Gastrocnemius medialis (tissue), 4 donors: ENCODE measurements at places on chromosomes 7 and 10. TPM values are rescaled to one million over a fixed set of nuclear protein-coding genes. Genes with fewer than 3 reads are reported as not detected.

DNA sequence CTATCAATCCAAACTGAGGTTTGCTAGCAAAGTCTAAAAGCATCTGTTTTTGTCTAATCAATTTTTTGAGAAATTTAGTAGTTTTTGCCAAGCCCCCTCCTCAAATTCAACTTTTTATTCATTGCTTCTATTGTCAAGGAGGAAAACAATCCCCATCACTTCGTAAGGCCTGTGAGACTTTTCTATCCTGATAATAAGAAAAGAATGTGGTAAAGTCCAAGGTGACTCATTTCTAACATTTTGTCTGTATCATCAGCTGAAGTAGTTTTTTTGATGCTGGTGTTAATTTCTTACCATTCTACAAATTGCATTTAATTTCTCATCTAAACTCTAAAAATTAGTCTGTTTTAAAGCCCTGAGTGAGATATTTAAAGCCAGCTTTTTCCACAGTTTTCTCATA is 11.7 kb downstream of the ANK3 start:
- no peaks in the 10 kb centered on the region for H3K4me1 ChIP-seq
- H3K36me3 ChIP-seq = no peaks in the 10 kb centered on the region

- no peak for DNase-seq
- H3K27ac ChIP-seq = no peak overlapping the region
- no peaks in the 10 kb centered on the region for H3K4me1 ChIP-seq
- no peaks in the 10 kb centered on the region for H3K36me3 ChIP-seq
- no peak overlapping the region for H3K4me3 ChIP-seq
Observed at GRCh38 chr7:119421657-119422056, 851.3 kb upstream of the KCND2 start.

DNA sequence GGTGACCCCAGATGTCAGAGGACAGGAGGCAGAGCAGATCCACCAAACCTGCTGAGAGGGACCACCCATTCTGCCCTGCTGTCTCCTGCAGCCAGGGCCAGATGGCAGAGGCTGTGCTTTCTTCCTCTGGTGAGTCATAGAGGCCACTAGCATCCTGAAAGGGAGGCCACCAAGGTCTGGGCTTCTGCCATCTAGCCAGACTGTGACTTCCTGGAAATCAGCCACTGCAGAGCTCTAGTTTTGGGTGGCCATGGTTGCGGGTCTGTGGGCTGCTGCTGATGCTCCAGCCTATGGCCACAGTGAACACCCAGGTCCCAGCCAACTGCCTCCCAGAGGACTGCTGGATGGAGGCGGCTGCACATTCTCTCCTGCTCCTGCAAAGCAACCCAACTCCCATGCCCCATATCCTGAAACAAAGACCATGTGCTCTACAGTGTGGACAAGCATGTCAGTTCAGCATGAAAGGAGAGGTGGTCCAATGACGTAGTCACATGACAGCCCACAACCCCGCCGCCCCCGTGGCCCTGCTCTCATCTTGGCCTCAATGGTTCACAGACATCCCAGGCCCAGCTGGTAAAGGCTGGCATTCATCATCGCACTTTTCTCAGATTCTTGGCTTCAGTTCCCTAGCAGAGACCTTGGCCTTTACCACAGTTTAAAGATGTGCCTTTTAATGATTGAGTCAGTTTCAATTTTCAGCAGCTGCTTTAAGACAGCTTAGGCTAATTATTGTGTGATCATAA is 73.9 kb upstream of the CXCL12 start:
- no peak overlapping the region for H3K4me3 ChIP-seq
- H3K4me1 ChIP-seq = no peaks in the 10 kb centered on the region
- H3K27me3 ChIP-seq = no peaks in the 10 kb centered on the region
- no peak for DNase-seq

DNA sequence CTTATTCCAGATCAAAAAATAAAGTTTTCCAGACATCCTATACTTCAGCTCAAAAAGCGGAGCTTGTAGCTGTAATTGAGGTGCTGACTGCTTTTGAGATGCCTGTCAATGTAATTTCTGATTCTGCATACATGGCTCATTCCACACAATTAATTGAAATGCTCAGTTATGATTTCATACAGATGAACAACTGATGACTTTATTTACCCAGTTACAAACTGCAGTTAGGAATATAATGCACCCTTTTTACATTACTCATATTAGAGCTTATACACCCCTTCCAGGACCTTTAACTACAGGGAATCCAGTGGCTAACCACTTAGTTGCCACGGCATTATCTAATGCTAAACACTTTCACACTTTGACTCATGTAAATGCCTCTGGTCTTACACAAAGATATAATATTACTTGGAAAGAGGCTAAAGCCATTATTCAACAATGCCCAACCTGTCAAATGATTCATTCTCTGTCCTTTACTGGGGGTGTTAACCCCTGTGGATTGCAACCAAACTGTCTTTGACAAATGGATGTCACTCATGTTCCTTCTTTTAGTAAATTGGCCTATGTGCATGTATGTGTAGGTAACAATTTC is 147.3 kb downstream of the ZNF33B start:
- H3K27ac ChIP-seq = no peak overlapping the region
- no peak overlapping the region for H3K4me3 ChIP-seq
- no peaks in the 10 kb centered on the region for H3K27me3 ChIP-seq
- H3K36me3 ChIP-seq = no peaks in the 10 kb centered on the region
- H3K4me1 ChIP-seq = no peaks in the 10 kb centered on the region

GRCh38 chr7:148371280-148371937 is 219.2 kb upstream of the C7orf33 start:
- no peak overlapping the region for H3K4me3 ChIP-seq
- no peaks in the 10 kb centered on the region for H3K27me3 ChIP-seq

DNA sequence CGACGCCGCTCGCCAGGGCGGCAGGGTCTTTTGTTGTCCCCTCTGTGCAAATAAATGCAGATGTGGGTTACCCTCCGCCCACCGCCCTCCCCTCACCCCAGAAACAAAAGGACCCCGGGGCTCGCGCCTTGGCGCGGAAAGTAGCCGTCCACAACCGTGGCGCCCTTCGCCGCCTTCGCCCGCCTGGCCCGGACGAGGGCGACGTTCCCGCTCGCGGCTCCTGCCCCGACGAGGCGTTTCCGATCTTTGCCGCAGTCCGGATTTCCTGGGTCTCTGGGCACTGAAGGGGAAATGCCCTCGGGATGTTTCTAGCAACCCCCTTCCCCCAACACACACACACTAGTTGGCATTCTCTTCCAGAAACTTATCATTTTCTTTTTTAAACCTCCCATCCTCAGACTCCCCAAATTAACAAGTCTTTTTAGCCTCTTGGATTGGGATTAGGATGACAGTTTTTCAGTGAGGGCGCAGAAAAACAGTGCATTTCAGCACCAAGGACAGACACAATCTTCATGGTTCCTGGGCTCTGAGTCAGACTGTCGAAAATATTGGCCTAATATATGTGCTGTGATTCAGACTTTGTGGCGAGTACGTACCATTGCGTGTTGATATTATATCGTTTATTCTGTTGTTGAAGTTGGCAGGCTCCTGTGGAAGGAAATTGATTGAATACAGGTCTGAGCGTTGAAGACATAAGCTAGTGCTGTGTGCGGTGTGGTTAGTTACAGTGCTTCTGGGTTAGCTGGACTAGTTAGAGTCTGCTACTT is 771 bp downstream of the PHYHIPL start:
- H3K36me3 ChIP-seq = no peaks in the 10 kb centered on the region
- H3K27me3 ChIP-seq = peaks cover 37% of the 10 kb centered on the region
- H3K27ac ChIP-seq = no peak overlapping the region
- no peaks in the 10 kb centered on the region for H3K4me1 ChIP-seq
- DNase-seq = no peak
- peak overlapping the region; percentile 39 for H3K4me3 ChIP-seq

GRCh38 chr10:46544989-46545791 is 11.3 kb downstream of the GPRIN2 start:
- H3K4me3 ChIP-seq = no peak overlapping the region
- no peaks in the 10 kb centered on the region for H3K36me3 ChIP-seq
- DNase-seq = peak; percentile 0
- H3K27ac ChIP-seq = no peak overlapping the region

The MYL10 gene
- not detected for total RNA-seq

GRCh38 chr10:119443970-119444660 is 98.4 kb downstream of the RGS10 start:
- no peak overlapping the region for H3K4me3 ChIP-seq
- peaks cover 4% of the 10 kb centered on the region for H3K4me1 ChIP-seq
- no peak for DNase-seq
- H3K27ac ChIP-seq = no peak overlapping the region
- no peaks in the 10 kb centered on the region for H3K27me3 ChIP-seq
- no peaks in the 10 kb centered on the region for H3K36me3 ChIP-seq

The CHN2 gene
- 5.9 TPM for total RNA-seq

GRCh38 chr10:73872190-73872710 is 2.1 kb downstream of the CAMK2G start:
- DNase-seq = no peak
- peaks cover 74% of the 10 kb centered on the region for H3K4me1 ChIP-seq
- no peaks in the 10 kb centered on the region for H3K27me3 ChIP-seq
- H3K27ac ChIP-seq = peak overlapping the region; percentile 37

DNA sequence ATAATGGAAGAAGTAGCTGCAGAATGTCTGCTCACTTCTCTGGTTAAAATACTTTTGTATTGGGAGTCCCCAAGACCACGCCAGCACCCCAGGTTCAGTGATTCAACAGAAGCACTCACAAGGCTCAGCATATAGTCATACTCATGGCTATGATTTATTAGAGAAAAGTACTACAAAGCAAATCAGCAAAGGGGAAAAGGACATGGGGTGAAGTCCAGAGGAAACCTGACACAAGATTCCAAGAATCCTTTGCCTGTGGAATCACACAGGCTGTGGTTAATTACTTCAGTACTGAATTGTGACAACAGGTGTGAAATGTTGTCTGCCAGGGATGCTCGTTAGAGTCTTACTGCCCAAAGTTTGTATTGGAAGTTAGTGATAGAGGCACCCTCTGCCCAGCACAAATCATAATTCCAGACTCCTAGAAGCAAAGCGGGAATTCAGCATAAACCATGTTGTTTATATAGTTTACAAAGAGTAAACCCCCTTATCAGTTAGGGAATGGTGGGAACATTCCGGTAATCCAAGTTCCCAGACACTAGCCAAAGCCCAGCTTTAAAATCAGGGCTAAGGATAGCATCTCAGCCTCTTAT is 79.4 kb downstream of the HYCC1 start:
- H3K4me1 ChIP-seq = peaks cover 13% of the 10 kb centered on the region
- H3K4me3 ChIP-seq = no peak overlapping the region
- H3K36me3 ChIP-seq = no peaks in the 10 kb centered on the region
- no peak overlapping the region for H3K27ac ChIP-seq
- DNase-seq = no peak

The GPR15LG gene
- not detected for total RNA-seq

The CALML3 gene
- total RNA-seq = not detected

GRCh38 chr10:17643339-17643754 is 604 bp upstream of the STAM start:
- peak overlapping the region; percentile 83 for H3K27ac ChIP-seq
- peak; percentile 95 for DNase-seq
- no peaks in the 10 kb centered on the region for H3K36me3 ChIP-seq
- H3K4me3 ChIP-seq = peak overlapping the region; percentile 72

DNA sequence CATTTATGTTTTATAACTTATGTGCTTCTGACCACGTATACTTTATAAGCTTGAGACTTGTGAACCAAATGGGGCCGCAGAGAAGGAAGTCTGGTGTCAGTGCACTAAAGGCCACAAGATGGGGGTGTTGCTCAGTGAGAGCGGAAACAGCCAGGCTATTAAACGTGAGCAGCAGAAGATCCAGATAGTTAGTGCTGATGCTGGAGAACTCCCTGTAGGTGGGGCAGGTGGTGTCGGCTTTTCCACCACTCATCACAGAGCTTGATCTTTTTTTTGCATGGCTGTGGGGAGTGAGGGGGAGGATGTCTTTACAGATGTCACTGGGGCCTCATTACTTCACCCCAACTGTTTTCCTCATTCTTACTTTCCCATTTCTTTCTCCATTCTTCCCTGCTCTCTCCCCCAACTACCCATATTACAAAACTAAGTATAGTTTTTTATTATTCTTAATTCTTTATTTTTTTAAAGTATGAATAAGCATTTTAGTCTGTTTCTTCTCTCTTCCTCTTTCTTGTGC is 34.7 kb downstream of the ACADSB start:
- H3K36me3 ChIP-seq = peaks cover 39% of the 10 kb centered on the region
- no peak overlapping the region for H3K4me3 ChIP-seq
- H3K27me3 ChIP-seq = no peaks in the 10 kb centered on the region
- H3K4me1 ChIP-seq = peaks cover 3% of the 10 kb centered on the region
- no peak overlapping the region for H3K27ac ChIP-seq

DNA sequence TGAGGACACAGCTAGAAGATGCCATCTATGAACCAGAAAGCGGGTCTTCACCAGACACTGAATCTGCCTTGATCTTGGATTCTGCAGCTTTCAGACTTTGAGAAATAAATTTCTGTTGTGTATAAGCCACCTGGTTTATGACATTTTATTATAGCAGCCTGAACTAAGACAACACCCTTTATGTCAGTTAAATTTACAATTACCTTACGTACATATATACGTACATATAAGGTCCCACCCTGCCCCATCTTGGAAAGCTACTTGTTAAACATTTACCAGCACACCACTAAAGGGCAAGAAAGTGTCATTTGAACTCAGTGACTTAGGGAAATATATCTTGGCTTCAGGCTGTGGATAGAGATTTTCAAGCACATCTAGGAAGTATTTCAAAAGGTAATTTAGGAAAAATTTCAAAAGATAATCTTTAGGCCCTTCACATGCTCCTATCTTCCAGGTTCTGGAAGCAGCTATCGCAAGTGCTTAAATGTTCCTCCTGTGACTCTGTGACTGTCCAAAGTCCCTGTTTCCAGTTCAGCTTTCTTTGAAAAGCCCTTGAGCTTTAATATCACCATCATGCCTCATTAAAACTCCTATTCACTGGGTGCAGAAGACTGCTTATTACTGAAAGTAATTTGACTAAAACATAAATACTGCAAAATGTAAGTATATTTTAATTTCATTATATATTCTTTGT is 9.6 kb upstream of the SRI start:
- H3K27me3 ChIP-seq = no peaks in the 10 kb centered on the region
- H3K27ac ChIP-seq = no peak overlapping the region
- no peaks in the 10 kb centered on the region for H3K4me1 ChIP-seq
- no peaks in the 10 kb centered on the region for H3K36me3 ChIP-seq
- no peak overlapping the region for H3K4me3 ChIP-seq

The ASB13 gene
- 13.9 TPM for total RNA-seq

- H3K4me3 ChIP-seq = no peak overlapping the region
- H3K4me1 ChIP-seq = peaks cover 5% of the 10 kb centered on the region
- H3K27me3 ChIP-seq = no peaks in the 10 kb centered on the region
Observed at GRCh38 chr10:61628151-61628874, 34.4 kb upstream of the CABCOCO1 start.

The PTN gene
- 0.29 TPM for total RNA-seq

- no peaks in the 10 kb centered on the region for H3K27me3 ChIP-seq
- H3K4me3 ChIP-seq = peak overlapping the region; percentile 79
- no peak for DNase-seq
- H3K36me3 ChIP-seq = no peaks in the 10 kb centered on the region
- peak overlapping the region; percentile 84 for H3K27ac ChIP-seq
Observed at GRCh38 chr10:7407368-7408290, 3.2 kb downstream of the SFMBT2 start.

- no peaks in the 10 kb centered on the region for H3K4me1 ChIP-seq
- no peaks in the 10 kb centered on the region for H3K27me3 ChIP-seq
- no peak for DNase-seq
- no peak overlapping the region for H3K4me3 ChIP-seq
Observed at GRCh38 chr7:126988022-126988421, 264.7 kb downstream of the GRM8 start.

GRCh38 chr10:75950997-75951589 is 519.7 kb downstream of the LRMDA start:
- H3K27me3 ChIP-seq = no peaks in the 10 kb centered on the region
- H3K4me3 ChIP-seq = no peak overlapping the region
- no peak overlapping the region for H3K27ac ChIP-seq
- no peaks in the 10 kb centered on the region for H3K36me3 ChIP-seq

- no peaks in the 10 kb centered on the region for H3K27me3 ChIP-seq
- peak overlapping the region; percentile 97 for H3K27ac ChIP-seq
- peaks cover 69% of the 10 kb centered on the region for H3K4me1 ChIP-seq
- no peaks in the 10 kb centered on the region for H3K36me3 ChIP-seq
Observed at GRCh38 chr7:44882899-44883298, 2.4 kb downstream of the PURB start.
